Heart left ventricle (tissue), 16 donors: ENCODE measurements at places on chromosomes 1 and 21. TPM values are rescaled to one million over a fixed set of nuclear protein-coding genes. Genes with fewer than 3 reads are reported as not detected.

GRCh38 chr1:27604579-27605299, 795 bp upstream of the AHDC1 start:
- DNase-seq = peak; percentile 58

- DNase-seq = no peak
Measured at GRCh38 chr1:31905093-31905509, 33.1 kb downstream of the PTP4A2 start.

- no peak for DNase-seq
Measured at GRCh38 chr1:46686255-46686654, 14.6 kb downstream of the TEX38 start.

- DNase-seq = no peak
Measured at GRCh38 chr21:46255166-46255565, 26.6 kb upstream of the LSS start.

GRCh38 chr1:54565113-54565501, 17.1 kb downstream of the ACOT11 start:
- DNase-seq = no peak

RGS16 gene
- polyA plus RNA-seq = 2.1 TPM

DNA sequence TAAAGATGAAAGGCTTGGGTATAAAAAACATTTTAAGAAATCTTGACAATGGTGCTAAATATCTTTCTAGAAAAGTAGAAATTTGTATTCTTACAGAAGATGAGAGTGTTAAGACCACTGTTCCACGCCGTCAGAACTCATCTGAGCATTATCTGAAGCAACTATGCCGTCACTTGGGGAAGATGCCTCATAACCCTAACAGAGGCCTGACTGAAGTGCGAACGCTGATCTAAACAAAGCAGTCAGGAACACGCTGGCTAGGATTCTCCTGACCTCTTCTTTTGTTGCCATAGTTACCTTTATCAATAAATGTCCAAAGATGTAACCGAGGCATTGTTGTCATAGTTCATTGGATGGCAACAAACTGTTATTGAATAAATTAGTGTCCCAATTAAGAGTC, 612.4 kb downstream of the LTN1 start:
- no peak for DNase-seq

LCE1D gene
- not detected for polyA plus RNA-seq

DNA sequence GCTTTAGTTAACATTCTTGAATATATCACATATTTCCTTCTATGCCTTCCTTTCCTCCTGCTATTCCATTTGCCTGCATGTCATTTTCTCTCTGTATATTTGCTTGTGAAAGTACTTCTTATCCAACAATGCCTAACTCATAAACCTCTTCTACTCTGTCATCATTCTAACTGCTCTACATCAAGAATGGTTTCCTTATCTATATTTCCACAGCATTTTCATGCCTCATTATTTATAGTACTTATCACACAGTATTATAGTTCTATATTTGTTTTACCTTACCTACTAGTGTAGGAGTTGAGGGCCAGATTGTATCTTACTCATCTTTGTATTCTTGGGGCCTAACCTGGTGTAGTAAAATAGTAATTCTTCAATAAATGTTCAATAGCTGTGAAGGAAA, 91.5 kb downstream of the ZMYM4 start:
- DNase-seq = no peak

CLCA4 gene
- not detected for polyA plus RNA-seq

DNA sequence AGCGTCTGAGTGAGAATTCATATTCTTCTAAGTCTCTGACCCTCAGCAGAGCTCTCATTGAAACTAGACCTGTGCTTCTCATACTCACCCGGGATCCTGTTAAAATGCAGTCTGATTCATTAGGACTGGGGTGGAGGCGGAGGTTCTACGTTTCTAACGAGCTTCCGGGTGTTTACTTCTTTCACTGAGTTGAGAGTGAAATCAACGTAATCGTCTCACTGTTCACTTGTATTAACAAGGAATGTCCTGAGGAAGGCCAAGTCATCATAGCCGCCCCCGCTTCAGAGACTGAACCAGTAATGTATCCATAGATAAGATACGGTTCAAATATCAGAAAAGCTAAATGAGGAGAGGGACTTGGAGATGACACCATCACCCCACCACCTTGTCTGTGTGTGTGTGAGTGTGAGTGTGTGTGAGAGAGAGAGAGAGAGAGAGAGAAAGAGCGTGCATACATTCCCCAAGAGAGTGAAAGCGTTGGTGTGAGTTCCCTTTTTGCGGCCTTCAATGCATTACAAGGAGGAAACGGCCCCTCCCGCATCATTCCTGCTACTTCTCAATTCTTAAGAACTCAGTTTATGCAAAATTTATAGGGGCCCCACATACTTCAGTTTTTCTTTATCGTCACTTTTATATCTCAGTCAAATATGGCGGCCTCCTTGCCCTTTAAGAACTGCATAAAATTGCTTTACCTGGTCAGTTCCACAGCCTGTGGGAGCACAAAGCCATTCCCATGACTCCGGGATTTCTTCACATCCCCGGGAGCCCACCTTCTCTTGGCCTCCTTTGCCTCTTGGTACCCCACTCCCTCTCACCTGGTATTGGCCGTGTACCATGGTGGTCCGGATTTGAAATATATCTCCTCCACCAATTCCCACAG, 19.8 kb downstream of the KMO start:
- DNase-seq = peak; percentile 50

DNA sequence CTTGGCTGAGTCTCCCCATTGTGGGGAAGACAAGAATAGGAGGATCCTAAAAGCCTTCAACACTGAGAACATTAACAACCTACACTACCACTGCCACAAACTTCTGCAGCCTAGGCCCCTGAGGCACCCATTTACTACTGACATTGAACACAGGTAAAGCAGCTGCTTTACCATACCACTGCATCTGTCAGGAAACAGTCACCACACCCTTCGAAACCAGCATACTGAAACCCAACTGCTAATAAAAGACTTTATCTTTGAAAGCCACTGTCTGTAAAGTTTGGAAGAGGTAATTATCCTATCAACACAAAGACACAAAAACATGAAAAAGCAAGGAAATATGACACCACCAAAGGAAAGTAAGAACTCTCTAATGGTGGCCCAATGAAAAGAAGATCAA, 7.4 kb downstream of the IFNAR1 start:
- DNase-seq = no peak

TAS1R1 gene
- polyA plus RNA-seq = not detected

- no peak for DNase-seq
Measured at GRCh38 chr21:41491412-41491811, 16.5 kb downstream of the TMPRSS2 start.

DNA sequence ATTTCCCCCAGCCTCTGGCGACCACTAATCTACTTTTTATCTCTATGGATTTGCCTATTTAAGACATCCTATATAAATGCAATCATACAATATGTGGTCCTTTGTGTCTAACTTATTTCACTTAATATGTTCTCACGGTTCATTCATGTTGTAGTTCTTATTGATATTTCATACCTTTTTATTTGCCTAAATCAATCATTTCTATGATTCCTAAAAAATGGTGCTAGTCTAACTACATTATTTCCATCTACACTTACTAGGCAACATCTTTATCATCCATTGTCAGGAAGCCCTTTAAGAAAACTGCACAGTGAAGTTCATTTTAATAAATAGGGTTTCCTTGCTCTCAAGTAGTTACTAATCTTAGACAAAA, 380 bp upstream of the FBXO28 start:
- no peak for DNase-seq

DNA sequence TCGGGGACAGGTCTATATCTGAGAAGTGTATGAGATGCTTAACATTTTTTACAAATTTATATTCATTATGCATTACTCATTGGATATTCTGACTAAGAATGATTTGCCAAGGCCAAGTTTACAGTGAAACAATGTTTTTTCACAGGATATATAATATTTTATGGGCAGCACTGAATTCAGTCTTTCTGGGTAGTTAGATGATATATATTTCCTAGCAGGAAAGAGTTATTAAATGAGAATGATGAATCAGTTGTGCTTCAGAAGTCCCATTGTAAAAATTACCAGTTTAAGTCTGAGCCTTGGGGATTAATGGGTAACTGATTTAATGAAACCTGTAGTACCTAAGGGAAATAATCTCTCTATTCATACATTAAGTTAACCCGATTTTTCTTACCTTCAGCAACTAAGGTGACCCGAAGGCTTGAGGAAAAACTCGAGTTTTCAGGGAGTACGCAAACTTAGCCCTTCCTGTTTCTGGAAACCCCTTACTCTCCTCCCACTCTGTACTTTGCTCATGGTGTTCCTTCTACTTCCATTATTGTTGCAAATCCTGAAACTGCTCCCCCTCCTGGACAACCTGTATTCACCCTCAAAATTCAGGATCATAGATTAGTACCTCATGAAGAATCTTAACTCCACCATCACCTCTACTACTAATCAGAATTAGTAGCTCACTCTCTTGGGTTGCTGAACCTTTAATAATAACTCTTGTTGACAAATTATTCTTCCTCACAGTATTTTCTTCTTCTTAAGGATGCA, 135.1 kb downstream of the AK5 start:
- DNase-seq = no peak

GRCh38 chr1:55654750-55655149, 439.6 kb upstream of the USP24 start:
- DNase-seq = no peak

DNA sequence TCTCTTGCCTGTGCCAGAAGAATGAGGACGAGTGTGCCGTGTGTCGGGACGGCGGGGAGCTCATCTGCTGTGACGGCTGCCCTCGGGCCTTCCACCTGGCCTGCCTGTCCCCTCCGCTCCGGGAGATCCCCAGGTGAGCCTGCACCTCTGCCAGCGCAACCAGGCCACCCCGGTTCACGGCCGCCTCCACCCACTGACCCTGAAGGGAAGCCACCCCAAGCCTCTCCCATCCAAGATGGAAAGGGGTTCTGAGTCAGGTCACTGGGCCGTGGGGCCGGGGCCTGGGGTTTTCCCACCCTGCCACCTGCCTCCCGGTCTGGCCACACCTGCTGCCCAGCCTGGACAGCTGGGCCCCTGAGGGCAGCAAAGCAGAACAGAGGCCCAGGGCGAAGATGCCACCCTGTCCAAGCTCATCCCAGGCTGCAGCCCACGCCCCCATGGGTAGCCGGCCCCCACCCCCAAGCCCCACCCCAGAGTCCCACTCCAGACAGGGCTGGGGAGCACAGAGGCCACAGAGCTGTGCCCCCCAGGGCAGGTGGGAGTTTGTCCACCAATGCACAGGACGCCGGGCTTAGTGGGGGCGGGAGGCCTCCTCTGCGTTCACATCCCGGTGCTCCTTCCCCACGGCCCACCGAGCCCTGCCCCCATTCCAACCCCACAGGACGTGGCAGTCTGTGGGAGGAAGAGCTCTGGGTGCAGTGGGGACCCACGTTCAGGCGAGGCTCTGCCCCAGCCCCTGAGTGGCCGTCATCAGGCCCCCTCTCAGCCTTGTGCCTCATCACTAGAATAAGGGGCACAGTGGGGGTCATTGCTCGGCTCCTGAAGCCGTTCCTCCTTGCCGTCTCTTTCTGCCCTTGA, 5.6 kb downstream of the AIRE start:
- DNase-seq = no peak

SPOCD1 gene
- not detected for polyA plus RNA-seq

GRCh38 chr1:9957726-9958125, 14.5 kb downstream of the NMNAT1 start:
- no peak for DNase-seq

- DNase-seq = no peak
Measured at GRCh38 chr1:210467440-210468043, 138.8 kb downstream of the HHAT start.

DNA sequence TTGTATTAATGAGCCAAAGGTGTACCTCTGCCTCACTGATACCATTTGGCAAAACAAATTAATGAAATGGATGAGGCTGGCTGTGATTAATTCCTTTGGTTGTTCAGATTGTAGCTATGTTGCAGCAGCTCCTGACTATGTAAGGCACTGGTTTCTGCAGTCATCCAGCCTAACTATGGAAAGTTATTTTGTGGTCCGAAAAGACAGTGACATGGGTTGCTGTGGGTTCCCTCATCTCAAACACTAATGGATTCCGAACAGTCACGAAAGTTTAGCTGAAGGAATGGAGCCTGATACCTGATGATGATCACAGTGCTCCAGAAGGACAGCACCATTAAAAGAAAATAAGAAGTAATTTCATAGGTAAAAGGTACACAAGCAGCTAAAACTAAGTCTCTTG, 42.6 kb downstream of the WASF2 start:
- no peak for DNase-seq

- DNase-seq = no peak
Measured at GRCh38 chr21:45075596-45076244, 1.3 kb downstream of the ADARB1 start.

WNT4 gene
- 0.07 TPM for polyA plus RNA-seq

- no peak for DNase-seq
Measured at GRCh38 chr1:61486783-61487536, 238.0 kb downstream of the TM2D1 start.

DNA sequence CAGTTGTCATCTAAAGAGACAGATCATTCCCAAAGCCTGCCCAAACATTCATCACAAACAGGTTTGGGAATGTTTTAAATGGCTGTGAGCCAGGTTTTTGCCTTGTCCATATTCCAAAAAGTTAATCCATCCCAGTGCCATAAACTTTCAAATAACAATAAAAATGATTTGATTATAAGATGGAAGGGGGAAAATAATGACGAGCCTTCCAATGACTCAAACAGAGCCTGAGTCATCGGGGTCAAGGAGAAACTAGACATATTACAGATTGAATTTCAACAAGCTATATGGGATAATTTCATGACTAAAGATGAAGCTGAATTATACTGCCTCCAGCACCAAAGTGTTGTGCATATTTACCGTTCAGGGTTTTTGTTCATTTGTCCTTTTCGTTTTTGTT, 195.8 kb upstream of the PKN2 start:
- DNase-seq = no peak

- DNase-seq = no peak
Measured at GRCh38 chr1:51019811-51020210, 49.8 kb downstream of the CDKN2C start.

- DNase-seq = no peak
Measured at GRCh38 chr1:40838980-40839942, 22.9 kb downstream of the CITED4 start.

OPTC gene
- polyA plus RNA-seq = not detected

DNA sequence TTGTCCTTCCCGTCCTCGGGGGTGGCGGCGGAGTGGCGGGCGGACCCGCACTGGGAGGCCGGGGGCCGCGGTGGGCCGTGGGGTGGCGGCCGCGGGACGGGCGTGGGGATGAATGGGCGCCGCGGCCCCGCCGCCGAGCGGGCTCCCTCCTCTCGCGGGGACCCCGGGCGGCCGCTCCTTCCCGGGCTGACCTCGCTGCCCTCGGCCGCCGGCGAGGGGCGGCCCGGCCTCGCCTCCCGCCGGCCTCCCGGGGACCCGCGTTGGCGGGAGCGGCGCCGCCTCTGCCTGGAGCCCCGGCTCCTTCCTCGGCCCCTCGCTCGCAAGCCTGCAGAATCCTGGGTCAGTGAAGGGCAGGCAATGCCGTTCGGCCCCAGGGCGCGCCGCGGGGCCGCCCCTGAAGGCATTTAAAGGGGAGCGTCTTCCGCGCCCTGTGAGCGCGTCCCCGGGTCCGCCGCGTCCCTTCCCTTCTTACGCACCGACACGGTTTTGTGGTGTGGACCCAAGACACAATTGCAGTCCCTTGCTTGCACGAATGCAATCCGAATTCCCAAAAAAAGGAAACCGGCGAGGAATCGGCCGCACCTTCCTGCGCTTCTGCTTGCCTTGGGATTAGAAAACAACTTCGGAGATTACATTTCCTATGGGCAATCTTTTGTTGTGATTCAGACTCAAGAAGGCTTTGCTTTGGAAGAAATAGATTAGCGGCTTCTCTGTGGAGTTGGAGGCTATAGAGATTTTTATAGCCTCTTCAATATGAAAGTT, 776 bp downstream of the ITSN1 start:
- DNase-seq = peak; percentile 55
